GM23338 (cell line): ENCODE measurements at places on chromosomes 3 and 15.
A peak's percentile ranks its signal among the peaks of the same experiment; 100 is the strongest.

GRCh38 chr3:84724877-84725276 lies 233.9 kb upstream of the CADM2 start:
- no peak for DNase-seq

- no peak for DNase-seq
Observed at GRCh38 chr15:94704421-94704820, 473.1 kb downstream of the MCTP2 start.

DNA sequence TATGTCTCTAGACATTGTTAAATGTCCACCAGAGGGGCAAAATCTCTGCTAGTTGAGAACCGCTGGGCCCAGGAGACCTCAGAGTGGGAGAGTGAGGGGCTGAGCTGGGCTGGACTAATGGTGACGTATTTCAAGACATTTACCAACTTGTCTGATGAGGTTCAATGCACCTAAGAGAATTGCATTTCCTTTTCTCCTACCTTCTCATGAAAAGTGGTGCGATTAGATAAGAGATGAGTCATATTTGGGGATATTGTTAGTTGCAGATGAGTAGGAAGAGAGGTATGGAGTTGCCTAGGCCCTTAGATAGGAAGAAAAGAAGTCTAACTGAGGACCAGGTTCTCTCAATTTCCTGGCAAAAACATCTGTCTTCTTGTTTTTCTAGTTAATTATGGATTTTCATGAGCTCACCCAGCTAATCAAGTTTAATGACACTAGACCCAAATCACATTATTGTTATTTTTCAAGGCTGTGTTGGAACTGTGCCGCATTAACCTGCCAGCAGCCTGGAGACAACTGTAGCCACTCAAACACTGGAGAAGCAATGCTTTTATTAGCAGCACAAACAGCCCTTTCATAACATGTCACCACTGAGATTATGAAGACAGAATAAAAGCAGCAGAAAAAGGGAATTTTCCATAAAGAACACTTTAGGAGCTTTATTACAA lies 144.2 kb downstream of the PDCD6IP start:
- DNase-seq: no peak

DNA sequence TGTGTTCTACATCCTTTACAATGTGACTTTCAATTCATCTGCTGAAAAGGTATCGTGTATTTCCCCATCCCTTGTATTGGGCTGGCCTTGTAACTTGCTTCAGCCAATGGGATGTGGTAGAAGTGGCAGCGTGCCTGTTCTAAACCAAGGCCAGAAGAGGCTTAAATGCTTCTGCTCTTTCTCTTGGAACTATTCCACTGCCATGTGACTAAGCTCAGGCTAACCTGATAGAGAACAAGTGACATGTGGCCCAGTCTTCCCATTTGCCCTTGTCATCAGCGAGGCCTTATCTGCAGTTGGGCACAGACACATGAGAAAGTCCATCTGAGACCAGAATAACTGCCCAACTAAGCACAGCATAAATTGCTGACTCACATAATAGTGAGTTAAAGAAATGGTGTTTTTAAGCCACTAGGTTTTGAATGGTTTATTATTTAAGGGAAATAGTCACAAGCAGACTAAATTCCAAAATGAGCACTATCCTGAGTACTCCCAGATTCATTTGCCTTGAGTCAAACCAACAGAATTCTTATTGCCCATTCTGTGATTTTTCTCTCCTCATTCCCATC lies 230.2 kb downstream of the CPNE4 start:
- DNase-seq: no peak

GRCh38 chr3:35849963-35850362 lies 210.6 kb downstream of the ARPP21 start:
- no peak for DNase-seq

DNA sequence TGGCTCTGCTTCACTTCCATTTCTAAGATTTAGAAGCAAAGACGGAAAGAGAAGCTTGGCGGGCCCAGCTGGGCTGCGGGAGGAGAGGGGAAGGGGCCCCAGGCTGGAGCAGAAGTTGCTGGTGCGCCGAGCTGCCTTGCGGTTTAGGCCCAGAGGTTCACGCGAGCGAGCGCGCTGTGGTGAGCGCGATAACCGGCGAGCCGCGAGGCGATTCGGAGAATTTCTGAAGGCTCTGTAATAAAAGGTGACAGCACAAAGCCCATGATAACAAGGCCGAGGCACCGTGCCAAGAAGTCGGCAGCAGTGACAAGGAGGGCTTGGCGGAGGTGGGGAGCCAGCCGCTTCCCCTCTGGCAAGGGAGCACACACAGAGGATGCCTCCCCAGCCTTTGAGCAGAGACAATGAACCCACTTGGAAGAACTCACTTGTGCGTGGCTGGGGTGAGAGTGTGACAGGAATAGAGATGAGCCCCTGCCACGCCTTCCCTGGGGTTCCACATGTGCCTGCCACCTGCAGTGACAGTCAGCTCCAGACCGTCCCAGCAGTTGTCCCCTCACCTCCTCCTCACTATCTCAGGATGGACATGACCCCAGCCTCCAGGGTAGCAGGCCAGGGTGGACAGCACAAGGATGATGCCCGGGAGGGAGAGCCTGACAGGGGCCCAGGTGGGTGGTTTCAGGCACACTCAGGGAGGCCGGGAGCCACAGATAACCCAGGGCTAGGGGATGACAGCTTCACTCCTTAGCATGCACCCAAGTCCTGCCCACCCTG lies 315.2 kb downstream of the UACA start:
- DNase-seq: peak; percentile 38

GRCh38 chr3:58722561-58722960 lies 56.0 kb upstream of the FAM3D start:
- no peak for DNase-seq

DNA sequence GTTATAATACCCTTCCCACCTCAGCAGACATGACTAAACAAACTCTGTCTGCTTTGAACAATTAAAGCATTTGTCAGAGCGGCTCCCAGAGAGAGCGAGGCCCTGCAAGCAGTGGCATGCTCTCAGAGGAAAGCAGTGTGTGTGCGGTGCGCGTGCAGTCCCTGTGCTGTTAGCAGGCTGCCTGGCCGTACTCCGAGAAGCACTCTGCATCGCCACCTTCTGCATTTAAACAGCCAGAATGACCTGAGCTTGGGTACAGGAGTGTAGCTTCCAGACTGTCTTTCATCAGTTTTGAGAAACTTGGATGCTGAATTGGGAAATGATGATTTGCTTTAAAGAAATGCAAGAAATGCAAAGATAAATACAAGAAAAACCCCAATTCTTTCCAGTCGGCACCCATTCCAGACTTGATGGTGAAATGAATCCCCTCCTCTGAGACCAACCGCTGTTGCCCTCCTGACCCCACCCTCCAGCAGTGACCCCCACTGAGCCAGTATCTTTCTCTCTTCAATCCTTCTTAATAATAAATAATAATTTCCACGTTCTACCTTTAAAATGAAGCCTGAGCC lies 113.5 kb downstream of the VGLL4 start:
- no peak for DNase-seq

- DNase-seq: peak; percentile 49
Observed at GRCh38 chr3:14297784-14298236, 104.6 kb upstream of the SLC6A6 start.

GRCh38 chr3:179348325-179349013 lies 960 bp downstream of the MFN1 start:
- DNase-seq: no peak

GRCh38 chr3:81913886-81914663 lies 152.6 kb upstream of the GBE1 start:
- no peak for DNase-seq

- no peak for DNase-seq
Observed at GRCh38 chr3:157327018-157327417, 109.6 kb upstream of the PTX3 start.

DNA sequence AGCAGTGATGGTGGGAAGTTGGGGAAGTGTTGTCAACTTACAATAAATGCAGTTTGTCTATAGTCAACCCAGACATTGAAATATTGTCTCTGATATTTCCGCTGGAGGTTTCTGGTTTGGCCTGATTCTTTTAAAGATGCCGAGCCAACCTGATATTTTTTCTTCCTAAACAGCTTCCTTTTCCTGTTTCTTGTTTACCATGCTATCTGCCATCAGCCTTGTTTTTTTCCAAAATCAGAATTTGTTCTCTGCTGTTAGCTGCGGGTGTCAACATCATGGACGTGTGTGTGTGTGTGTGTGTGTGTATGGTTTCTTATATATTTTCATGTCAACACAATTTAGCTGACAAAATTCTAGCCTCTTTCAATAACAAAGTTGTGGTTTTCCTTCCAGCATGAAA lies 41.2 kb upstream of the XCR1 start:
- no peak for DNase-seq

DNA sequence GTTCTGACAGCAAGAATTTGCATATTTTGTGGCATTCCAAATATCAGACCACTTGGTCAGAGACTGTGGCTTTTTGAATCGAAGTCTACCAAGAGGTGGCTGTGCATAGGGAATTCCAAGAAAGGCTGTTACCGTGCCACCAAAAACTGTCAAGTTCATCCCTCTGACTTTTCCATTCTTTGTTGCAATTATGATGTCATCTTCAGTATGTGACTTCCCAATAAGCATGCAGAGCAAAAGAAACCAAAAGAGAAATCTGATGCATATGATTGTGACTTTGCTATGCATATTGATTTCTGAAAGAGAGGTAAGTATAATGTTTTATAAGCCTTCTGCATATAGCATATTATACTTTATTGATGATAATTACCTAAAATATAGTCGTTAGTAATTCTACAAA lies 6.5 kb downstream of the BCHE start:
- no peak for DNase-seq

DNA sequence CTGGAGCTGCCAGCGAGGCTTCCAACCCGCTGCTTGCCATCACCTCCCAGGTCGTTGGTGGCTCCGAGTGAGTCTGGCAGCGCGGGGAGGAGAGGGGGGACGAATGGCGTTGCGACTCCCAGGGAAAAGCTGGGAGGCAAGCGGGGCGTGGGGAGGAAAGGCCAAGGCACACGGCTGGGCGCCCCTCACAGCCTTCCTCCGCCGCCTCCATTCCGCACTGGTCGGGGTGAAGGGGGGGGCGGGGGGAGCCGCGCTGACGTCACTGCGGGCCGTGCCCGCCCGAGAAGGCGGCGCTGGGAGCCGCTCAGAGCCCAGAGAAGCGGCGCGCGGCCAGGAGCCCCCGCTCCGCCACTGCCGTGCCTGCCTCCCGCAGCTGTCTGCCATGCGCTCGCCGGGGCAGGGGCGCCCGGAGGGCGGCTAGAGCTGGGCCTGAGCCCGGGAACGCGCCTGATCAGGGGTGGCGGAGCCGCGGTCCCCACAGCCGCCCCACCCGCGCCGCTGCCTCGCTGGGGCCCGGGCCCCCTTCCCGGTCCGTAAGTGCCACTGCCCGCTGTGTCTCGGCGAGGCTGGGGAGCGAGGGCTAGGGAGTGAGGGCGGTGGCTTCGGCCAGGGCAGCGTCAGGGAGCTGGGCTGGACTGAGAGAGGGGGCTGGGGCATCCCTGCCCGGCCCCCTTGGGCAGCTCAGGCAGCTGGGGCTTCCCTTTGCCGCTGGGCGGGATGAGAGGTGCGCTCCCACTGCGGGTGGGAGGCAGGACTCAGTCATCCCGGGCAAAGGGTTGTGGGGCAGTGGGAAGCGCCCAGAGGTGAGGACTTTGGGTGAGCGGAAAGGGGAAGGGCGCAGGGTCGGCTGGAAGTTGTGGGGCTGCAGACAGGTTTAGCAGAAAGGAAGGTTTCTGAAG lies 27.8 kb upstream of the POLG start:
- DNase-seq: peak; percentile 35

GRCh38 chr3:190076136-190076535 lies 44.6 kb downstream of the P3H2 start:
- no peak for DNase-seq

GRCh38 chr3:156037356-156037755 lies 83.0 kb upstream of the KCNAB1 start:
- DNase-seq: no peak

DNA sequence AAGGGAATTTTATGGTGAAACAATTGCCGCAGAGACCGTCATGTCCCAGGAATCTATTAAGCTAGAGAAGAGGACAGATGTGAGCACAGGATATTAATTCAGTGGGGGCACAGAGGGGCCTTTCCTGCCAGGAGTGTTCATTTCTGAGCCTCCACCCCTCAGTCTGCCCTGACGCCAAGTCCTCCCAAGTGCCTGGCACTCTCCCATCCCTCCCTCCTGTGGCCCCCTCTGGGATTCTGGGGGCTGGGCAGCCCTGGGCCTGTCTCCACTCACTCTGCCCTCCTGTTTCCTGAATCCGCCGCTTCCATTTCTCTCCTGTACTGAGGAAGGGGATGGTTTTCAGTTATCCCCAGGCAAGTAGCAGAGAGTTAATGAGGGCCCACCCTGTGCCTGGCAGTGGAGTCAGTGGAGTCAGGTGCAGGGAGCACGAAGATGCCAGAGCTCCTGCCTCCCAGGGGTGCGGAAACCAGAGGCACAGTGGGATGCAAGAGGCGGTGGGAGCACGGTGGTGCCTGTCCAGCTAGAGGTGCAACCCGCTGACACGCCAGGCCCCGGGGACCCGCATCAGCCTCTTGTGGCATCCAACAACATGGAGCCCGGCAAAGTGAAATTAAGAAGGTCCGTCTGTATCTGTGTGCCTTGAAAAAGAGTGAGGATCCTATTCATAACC lies 212.5 kb downstream of the XXYLT1 start:
- DNase-seq: no peak

DNA sequence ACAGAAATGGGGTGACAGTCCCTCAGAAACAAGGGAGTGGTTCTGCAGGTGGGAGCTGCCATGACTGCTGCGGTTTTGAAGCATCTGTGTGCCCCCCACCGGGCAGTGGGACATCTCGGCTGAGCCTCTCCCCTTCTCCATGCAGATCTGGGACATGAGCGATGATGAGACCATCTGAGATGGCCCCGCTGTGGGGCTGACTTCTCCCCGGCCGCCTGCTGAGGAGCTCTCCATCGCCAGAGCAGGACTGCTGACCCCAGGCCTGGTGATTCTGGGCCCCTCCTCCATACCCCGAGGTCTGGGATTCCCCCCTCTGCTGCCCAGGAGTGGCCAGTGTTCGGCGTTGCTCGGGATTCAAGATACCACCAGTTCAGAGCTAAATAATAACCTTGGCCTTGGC lies 89.0 kb downstream of the VGLL4 start:
- no peak for DNase-seq

DNA sequence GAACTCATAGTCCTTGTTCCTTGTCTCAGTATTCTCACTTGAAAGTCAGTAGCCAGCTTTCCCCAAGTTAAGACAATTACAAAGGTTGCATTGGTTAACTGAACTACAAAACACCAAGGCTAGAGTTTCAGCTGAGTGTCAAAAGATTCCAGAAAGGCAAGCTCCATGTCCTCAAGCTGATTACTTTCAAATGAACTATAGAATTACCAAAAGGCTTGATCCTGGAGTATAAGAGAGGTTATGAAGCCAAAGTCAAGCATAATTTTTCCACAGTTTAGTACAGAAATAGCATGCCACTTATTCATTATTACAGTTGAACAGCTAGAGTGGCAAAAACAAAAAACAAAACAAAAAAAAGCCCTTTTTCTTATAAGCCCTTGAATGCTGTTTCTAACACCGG lies 51.9 kb downstream of the ZBTB20 start:
- DNase-seq: no peak

- DNase-seq: no peak
Observed at GRCh38 chr3:102018551-102018950, 169.2 kb downstream of the NFKBIZ start.

DNA sequence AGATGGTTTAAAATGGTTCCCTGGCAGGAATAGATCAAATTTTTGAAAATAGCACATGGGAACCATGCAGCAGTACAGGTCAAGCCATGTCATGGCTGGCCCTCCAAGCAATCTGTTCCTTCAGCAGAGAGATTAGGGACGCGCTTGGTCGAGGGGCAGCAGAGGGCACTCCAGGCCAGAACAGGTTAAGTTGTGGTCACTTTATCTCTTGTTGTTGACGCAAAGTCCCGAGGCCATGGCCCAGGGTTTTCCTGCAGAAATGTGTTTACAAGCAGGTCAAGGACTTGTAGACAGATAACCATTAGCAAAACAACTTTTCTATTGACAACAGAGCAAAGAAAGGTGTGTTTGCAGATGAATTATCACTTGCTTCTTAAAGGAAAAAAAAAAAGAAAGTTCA lies 570.0 kb upstream of the NR2F2 start:
- peak; percentile 72 for DNase-seq
